Activated CD8-positive, alpha-beta T cell treated with anti-CD3 and anti-CD28 coated beads for 36 hours (primary cell): ENCODE measurements at places on chromosomes 12 and 14. TPM values are rescaled to one million over a fixed set of nuclear protein-coding genes. Genes with fewer than 3 reads are reported as not detected.

- H3K4me1 ChIP-seq, result no peaks in the 10 kb centered on the region
- H3K27me3 ChIP-seq, result no peaks in the 10 kb centered on the region
- no peak overlapping the region for H3K4me3 ChIP-seq
- H3K36me3 ChIP-seq, result no peaks in the 10 kb centered on the region
- no peak for DNase-seq
Observed at GRCh38 chr14:58978343-58978742, 210.1 kb upstream of the DAAM1 start.

GRCh38 chr12:62847709-62848108 lies 87.2 kb downstream of the PPM1H start:
- no peak overlapping the region for H3K4me3 ChIP-seq
- H3K4me1 ChIP-seq, result peaks cover 2% of the 10 kb centered on the region
- H3K36me3 ChIP-seq, result no peaks in the 10 kb centered on the region

- H3K36me3 ChIP-seq, result peaks cover 6% of the 10 kb centered on the region
- H3K4me3 ChIP-seq, result peak overlapping the region; percentile 13
- peaks cover 33% of the 10 kb centered on the region for H3K4me1 ChIP-seq
- DNase-seq, result no peak
- no peaks in the 10 kb centered on the region for H3K27me3 ChIP-seq
Observed at GRCh38 chr12:88144037-88144436, 1.9 kb downstream of the TMTC3 start.

GRCh38 chr14:64541972-64542835 lies 1.7 kb downstream of the HSPA2 start:
- H3K36me3 ChIP-seq, result peaks cover 13% of the 10 kb centered on the region
- H3K4me1 ChIP-seq, result peaks cover 29% of the 10 kb centered on the region
- H3K27ac ChIP-seq, result no peak overlapping the region
- peak overlapping the region; percentile 79 for H3K4me3 ChIP-seq
- peak; percentile 19 for DNase-seq
- peaks cover 31% of the 10 kb centered on the region for H3K27me3 ChIP-seq

The KRT81 gene
- not detected for total RNA-seq

The PTPRO gene
- 0.47 TPM for total RNA-seq

The STAC3 gene
- total RNA-seq, result 1.7 TPM
